ENCODE measurements at places on chromosomes 3 and 15.

GRCh38 chr3:46406788-46407611 is at the start of the genes CCR5AS and CCRL2:
CCR5AS (minus strand) TSS chr3:46407066.
CCRL2 (plus strand) TSS chr3:46407259; CDS start chr3:46408080, 821 bp downstream.
- DNase-seq = peak; percentile 61

DNA sequence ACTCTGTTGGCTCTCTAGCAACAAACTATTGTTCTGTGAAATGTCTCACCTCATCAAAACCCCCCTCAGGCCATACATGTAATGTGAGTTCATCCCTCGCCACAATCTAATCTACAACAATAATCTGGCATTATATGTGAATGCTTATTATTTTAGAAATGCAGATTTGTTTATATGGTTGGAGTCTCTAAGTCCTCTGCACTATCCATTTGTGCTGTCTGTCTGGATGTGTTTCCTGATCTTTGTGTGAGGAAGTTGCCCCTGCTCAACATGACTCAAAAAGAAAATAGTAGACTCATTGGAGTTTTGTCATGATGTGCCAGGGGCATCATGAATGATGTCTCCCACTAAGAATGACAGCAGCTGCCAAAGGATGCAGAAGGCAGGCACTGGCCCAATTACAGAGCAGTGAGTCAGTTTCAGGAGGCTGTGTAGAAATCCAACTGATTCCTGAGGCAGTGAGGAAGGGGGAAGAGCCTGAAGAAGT is 161.6 kb upstream of the PDZRN3 start:
- DNase-seq = peak; percentile 74

GRCh38 chr3:160401291-160402095 is 2.0 kb downstream of the SMC4 start:
- peak; percentile 58 for DNase-seq

GRCh38 chr15:69794645-69795469 is 302.9 kb downstream of the TLE3 start:
- DNase-seq = peak; percentile 58

DNA sequence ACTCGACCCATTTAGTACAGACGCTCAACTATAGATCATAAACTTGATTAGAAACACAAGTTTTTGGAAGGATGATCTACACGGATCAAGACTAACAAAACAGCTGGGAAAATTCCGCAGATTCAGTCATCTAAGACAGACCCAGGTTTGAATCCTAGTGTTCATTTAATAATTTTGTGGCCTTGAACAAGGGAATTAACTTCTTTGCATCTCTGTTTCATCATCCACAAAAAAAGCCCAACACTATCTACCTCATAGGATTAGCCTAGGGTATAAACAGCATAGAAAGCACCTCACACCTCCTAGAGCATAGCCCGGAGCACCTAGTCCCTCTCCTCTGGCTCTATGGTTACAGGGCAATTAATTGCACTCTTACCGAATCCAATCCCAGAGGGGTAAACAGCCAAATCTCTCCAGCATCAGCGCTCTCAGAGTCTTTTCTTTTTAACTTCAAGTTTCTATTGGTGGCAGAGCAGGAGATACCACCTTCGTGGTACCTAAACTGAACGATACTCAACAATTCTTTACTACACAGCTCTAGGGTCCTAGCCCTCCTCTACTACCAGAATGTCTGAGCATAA is 3.5 kb downstream of the TBL1XR1 start:
- no peak for DNase-seq

GRCh38 chr15:25422021-25422420 is 16.8 kb downstream of the UBE3A start:
- no peak for DNase-seq

DNA sequence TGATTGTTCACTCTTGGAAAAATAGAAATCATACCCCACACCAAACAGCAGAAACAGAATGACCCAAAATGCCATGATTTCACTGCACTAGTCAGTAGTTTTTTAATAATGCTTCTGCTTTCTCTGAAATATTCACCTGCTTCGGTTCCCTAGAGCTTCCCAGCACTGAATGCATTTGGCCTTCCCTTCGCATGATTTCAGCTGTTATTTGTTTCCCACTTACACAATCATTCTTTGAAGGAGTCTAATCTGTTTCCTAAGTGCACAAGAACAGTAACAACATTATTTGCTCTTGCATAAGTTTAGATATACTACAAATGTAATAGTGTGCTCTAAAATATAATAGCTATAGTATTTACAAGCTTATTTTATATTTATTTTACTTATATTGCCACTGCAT is 178.7 kb downstream of the STAC start:
- DNase-seq = no peak

DNA sequence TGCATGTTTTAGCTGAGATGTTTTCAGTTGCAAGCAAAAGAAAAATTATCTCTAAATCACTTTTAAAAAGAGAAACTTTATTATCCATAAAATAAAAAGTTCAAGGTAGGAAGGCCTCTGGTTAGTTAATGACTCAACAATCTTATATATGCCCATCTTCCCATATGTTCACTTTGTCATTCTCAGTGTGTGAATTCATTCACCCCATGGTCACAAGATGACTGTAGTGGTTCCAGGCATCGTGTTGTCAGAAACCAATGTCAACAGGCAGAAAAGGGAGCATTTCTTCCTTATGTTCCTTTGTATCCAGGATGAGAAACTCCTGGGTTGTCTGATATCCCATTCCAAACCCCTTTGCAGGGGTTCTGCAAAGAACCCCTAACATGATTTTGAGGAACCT is 119.9 kb upstream of the RAP2B start:
- no peak for DNase-seq

DNA sequence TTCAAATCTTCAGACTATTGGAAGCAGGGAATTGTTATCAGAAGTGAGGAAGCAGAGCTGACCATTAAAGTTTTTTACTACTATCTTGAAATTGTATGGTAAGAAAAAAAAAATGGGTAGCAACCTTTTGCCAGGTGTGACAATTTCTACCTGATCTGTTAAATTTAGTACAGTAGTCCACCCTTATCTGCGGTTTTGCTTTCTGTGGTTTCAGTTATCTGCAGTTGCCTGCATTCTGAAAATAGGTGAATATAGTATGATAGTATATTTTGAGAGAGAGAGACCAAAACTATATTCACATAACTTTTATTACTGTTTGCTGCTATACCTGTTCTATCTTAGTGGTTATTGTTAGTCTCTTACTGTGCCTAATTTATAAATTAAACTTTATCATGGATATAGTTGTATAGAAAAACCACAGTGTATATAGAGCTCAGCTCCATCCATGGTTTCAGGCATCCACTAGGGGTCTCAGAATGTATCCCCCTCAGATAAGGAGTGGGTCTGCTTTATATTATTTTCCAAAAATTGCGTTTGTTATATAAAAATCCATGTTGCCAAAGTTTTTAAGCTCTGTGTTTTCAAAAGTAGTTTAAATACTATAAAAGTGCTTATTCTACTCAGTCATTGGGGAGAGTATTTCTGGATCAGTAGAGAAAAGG is 69.9 kb downstream of the PTPRG start:
- DNase-seq = peak; percentile 3

- no peak for DNase-seq
Measured at GRCh38 chr3:27357665-27358258, 11.4 kb downstream of the NEK10 start.

GRCh38 chr3:53805463-53806159 is 40.6 kb downstream of the CHDH start:
- no peak for DNase-seq

- no peak for DNase-seq
Measured at GRCh38 chr15:27028858-27029477, 58.0 kb downstream of the GABRG3 start.

DNA sequence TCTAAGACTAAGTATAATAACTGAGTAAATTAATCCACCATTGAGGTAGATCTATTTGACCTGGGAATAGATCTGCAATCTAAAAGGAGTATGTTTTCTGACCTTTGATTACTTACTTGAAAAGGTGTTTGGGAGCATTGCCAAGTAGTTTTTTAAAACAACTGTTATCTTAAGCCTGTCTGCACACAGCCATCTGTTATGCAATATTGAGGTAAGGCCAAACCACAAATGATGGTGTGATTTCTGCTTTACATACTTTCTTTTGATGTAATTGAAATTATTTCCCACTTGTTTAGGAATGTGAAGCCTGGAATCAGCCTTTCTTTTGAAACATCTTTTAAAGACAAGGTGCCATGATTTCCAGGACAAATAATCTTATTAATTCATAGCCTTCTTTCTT is 274.0 kb downstream of the BBX start:
- DNase-seq = no peak

GRCh38 chr3:152258448-152259393 is 10.0 kb upstream of the MBNL1 start:
- peak; percentile 66 for DNase-seq

GRCh38 chr15:34501131-34501530 is 63.5 kb upstream of the GOLGA8A start:
- no peak for DNase-seq

DNA sequence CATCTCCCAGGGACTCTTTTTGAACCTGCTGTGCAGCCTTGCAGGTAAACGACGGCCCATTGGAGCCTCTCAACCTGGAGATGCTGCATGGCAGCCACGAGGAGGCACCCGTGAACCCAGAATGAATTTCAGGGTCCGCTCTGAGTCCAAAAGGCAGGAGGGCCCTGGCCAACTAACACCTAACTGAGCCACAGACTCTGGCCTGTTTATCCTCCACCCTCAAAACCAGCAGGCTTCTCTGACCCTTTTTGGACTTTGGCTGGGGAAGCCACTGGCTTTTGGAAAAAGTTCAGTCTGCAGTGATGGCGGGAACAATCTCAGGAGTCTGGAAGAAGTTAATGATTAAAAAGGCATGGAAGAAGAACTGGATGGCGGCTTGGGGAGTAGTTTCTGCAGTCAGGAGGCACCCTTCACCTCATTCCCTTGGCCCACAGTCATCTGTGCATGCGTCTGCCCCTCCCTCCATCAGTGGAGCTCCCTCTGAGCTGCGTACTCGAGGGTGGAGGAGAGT is 4.1 kb downstream of the PXYLP1 start:
- DNase-seq = no peak

- no peak for DNase-seq
Measured at GRCh38 chr3:165903885-165904630, 66.8 kb upstream of the BCHE start.

DNA sequence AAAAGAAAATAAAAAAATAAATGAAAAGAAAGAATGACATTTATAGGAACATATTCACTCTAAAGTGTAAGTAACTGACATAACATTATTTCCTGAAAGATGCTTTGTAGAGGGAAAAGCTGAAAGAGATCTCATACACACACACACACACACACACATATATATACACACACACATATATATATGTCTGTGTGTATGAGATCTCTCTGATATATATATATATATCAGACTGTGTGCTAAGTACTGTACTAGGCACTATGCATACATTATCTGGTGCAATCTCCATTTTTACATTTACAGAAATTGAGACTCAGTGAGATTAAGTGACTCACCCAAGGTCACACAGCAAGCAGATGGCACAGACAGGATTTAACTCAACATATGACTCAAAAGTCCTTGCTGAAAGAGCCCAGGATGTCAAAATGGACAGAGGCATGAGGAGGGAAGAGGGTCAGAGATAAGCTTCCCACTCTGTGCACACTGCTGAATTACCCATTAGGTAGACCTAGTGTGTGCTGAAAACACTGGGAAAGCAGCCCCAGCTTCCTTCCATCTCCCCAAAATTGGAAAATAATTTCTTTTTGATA is 15.0 kb downstream of the BHLHE40 start:
- DNase-seq = peak; percentile 80
